ENCODE measurements at places on chromosomes 5 and 9.
A peak's percentile ranks its signal among the peaks of the same experiment; 100 is the strongest.

DNA sequence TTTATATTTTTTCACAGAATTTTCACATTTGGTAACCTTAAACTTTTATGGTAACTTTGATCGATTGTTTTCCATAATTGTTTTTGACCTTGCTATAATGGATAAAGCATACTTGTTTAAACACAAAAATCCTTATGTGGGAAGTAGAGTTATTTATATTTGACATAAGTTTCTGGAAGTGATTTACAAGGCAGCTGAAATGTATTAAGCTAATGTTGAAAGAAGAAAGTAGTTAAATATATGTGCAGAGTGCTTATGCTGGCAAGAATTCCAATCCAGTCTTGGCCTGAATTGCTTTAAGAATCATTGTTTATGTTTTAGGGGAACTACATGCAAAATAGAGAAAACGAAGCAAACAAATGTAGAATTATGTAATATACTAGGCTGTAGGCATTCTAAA is 763.6 kb downstream of the TAF11L14 start:
- no peak for DNase-seq

GRCh38 chr5:95928724-95929253 is 32.9 kb downstream of the ELL2 start:
- no peak for DNase-seq

DNA sequence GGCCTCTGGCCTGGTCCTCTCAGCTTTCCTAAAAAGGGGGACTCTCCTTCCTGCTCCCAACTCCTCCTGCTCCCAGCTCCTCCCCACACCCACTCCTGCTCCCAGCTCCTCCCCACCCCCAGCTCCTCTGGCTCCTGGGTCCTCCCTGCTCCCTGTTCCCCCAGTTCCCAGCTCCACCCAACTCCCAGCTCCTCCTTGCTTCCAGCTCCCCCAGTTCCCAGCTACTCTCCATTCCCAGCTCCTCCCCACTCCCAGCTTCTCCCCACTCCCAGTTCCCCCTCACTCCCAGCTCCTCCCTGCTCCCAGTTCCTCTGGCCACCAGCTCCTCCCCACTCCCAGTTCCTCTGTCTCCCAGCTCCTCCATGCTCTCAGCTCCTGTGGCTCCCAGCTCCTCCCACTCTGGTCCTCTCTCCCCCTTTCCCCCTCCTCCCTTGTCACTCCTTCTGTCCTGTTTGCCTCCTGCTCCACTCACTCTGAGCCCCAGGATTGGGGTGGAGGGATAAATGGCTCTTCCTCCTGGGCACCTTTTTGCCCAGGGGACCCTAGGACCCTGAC is 75.7 kb downstream of the KCNT1 start:
- no peak for DNase-seq

GRCh38 chr9:101601904-101602765 is 7.4 kb upstream of the PPP3R2 start:
- DNase-seq: peak; percentile 46

DNA sequence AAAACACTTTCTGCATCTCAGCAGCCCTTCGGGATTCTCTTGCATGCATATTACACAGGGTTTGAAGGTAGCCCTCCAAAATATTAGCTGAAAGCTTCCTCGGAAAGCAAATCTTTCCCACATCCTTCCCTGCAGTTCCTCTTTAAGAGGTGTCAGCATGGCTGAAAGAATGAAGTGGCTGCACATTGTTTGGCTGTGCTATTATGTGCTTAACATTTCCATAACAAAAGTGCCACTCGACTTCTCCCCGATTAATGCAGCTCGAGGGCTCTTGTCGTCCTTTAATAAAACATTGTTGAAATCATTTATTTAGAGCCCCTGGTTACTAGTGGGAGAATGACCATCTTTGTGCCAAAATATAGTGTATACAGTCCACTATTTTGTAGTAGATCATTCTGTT is 6.5 kb downstream of the GAS1 start:
- DNase-seq: peak; percentile 47

DNA sequence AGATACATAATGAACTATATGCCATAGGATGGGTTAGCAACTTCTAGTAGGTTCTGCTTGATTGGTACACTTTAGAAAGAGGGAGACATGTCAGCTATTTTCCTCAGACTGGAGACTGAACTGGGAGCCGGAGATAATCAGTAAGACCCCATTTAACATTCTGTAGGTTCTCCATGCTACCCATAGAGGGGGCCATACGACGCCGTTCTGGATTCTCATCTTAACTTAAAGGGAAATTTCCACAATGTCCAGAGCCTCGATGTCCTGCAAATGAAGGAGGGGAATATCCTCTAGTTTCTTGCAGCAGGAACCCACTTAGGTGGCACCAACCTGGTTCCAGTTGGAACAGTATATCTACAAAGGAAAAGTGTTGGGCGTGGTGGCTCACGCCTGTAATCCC is 22.3 kb upstream of the NPM1 start:
- DNase-seq: peak; percentile 42

- DNase-seq: no peak
Measured at GRCh38 chr9:33381231-33381791, 21.1 kb downstream of the AQP7 start.

- no peak for DNase-seq
Measured at GRCh38 chr9:108086624-108087023, 597.1 kb upstream of the KLF4 start.

- no peak for DNase-seq
Measured at GRCh38 chr5:22572941-22573340, 280.2 kb downstream of the CDH12 start.

- DNase-seq: no peak
Measured at GRCh38 chr9:89175828-89176261, 2.8 kb downstream of the SHC3 start.

DNA sequence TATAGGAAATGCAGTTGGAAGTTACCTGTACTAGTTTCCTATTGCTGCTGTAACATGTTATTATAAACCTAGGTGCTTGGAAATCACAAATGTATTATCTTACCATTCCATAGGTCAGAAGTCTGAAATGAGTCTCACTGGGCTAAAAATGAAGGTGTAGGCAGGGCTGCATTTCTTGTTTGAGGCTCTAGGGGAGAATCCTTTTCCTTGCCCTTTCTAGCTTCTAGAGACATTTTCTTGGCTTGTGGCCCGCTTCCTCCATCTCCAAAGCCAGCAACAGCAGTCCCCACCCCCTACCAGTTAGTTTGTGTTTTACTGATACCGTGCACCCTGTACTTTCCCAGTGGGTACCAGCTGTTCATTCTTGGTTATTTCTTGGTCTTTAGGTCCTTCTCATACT is 153.3 kb downstream of the SLF1 start:
- DNase-seq: no peak

DNA sequence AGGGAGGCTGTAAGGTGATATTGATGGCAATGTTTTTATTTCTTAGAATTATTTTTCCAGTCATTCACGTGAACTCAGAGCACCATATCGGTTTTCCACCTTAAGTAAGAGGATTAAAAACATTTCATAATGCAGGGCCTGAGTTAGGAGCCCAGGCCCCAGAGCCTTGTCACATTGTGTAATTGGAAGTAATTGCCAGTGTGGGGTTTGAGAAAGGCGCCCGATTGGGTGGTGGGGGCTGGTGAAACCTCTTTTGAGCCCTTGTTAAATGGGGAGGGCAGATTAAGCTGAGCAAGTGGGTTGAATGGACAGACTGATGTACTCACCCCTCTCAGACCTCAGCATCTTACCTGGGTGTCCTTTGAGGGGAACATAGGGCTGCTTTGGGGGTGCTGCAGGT is 116.7 kb upstream of the PITX1 start:
- no peak for DNase-seq

DNA sequence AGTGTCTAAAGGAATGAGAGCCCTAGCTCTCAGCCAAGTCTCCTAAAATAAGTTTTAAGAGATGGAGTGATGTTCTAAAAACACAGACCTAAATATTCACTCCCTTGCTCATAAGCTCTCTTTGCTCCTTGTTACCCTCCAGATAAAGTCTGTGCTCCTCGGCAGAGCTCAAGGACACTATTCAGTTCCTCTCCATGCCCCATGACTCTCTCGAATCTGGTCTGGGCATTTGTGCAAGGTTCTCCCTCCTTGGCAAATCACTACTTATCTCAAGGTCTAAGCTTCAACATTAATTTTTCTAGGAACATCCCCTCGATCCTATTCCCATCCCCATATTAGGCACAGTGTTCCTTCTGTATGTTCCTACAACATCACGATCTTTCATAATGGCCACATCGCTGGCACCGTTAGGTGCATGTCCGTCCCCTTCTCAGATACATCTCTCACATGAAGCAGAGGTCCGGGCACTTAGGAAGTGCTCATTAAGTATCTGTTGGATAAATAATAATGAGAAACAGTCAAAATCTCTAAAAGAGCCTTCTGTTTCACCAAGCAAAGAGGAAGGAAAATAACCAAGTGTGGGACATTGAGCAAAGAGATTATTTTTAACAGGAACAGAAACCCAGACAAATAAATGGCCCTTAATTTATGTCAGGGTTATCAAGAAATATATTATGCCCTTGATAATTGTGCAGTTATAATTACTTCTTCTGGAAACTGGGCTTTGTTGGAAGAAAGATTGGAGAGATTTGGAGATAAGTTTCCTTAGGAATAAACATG is 85.9 kb upstream of the HTR4 start:
- DNase-seq: no peak

- no peak for DNase-seq
Measured at GRCh38 chr5:127410959-127411358, 106.5 kb upstream of the PRRC1 start.

GRCh38 chr5:132474131-132474723 is 16.3 kb downstream of the IRF1 start:
- no peak for DNase-seq

- peak; percentile 26 for DNase-seq
Measured at GRCh38 chr5:168883281-168883741, 304.1 kb upstream of the PANK3 start.

GRCh38 chr5:131630208-131630962 is 4.6 kb downstream of the RAPGEF6 start:
- DNase-seq: peak; percentile 30

- no peak for DNase-seq
Measured at GRCh38 chr5:14114615-14115251, 28.4 kb upstream of the TRIO start.

- no peak for DNase-seq
Measured at GRCh38 chr5:1541702-1542400, 18.1 kb upstream of the LPCAT1 start.

- DNase-seq: no peak
Measured at GRCh38 chr9:138074516-138074915, 196.9 kb downstream of the CACNA1B start.

GRCh38 chr9:121852651-121853616 is 201.5 kb downstream of the DAB2IP start:
- DNase-seq: no peak

DNA sequence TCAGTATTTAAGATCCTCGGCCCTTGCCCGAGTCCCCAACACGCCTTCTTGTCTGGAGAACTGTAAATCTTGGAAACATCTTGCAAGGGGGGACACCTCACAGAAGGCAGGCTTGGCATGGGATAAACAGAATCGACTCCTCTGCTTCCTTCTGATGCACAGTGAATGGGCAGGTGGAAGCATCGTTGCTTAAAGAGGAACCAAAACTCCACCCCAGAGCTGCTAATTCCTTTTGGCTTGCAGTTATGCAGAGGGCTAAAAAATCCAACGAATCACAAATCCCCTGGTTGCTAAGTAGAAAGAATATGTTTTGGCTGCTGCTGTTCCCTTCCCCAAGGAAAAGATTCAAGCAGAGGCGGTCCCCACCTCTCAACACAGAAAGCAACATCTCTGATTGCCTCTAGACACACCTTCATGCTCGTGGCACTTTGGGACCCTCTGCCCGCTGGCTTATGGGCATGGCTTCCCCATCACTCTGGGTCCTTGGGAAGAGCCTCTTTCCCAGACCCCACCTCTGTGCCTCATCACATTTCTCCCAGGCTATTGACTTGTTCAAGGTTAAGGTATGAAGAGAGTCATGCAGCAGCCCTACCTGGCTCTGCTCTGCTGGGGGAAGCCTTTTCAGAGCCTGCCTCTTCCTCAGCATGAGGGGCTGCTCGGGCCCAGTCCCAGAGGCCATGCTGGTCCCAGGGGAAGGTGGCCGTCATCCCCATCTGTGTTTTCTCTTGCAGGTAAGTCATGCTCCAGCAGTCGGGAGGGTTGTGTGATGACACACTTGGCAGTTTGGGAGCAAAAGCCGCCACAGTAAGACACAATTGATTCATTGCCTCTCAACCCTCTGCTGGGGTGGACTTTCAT is 137.1 kb downstream of the KCNIP1 start:
- DNase-seq: no peak
